ENCODE measurements at places on chromosomes 6 and 20.

GRCh38 chr6:118370722-118371121 is 177.4 kb upstream of the PLN start:
- DNase-seq = no peak

GRCh38 chr6:157021344-157021992 is 244.3 kb downstream of the ARID1B start:
- peak; percentile 90 for DNase-seq

GRCh38 chr20:24418731-24419130 is 50.7 kb upstream of the SYNDIG1 start:
- no peak for DNase-seq

GRCh38 chr6:14917109-14917910 is 328.6 kb upstream of the JARID2 start:
- no peak for DNase-seq

DNA sequence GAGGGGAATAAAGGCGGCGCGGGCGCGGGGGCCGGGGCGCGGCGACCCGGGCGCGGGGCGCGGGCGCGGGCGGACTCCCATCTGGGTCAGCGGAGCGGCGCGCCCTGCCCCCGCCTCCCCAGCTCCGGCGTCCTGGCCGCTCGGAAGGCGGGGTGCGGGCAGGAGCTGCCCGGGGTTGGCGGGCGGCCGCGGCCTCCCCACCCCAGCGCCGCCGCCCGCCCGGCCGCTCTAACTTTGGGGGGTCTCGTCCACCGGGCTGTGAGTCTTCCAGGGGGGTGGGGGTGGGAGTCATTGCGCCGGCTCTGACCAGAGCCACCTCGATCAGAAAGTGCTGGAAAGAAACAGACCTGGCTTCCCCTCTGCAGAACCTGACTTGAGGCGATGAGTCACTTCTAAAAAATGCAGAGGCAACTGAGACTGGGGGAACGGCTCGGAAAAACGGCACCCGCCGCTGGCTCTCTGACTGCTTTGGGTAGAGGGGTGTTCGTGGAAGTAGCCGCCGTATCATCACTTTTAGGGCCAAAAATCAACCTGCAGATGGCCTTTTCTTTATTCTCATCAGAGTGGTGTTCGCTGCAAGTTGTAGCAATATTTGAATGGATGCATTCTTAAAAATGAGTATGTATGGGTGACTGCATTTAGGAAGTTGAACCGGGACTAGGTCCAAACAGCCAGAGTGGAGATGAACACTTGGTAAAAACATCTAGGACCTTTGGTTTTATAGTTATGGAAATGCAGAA is 667 bp downstream of the CAP2 start:
- no peak for DNase-seq

GRCh38 chr20:30168025-30168799 is 1089.3 kb upstream of the DEFB115 start:
- DNase-seq = peak; percentile 58

- DNase-seq = peak; percentile 25
These were observed 498.9 kb downstream of the BCKDHB start for GRCh38 chr6:80605165-80605989.
